ENCODE measurements at places on chromosomes 4 and X.

DNA sequence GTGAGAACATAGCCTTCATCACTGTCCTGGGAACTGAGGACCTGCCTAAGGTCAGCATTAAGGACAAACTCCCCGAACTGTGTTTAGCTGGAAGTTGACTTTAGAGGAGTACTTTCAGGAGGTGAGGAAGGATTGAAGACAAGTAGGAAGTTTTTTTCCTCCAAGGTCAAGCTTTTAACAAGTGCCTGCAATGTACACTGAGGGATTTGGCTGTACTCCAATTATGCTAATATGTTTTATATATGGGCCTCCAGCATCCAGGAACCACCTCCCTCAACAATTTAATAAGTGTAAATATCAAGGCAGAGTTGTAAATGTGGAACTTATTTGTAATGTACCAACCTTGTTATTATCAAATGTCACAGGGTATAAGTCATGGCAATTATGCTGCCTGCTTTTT lies 726.2 kb downstream of the RPA4 start:
- no peak for DNase-seq

DNA sequence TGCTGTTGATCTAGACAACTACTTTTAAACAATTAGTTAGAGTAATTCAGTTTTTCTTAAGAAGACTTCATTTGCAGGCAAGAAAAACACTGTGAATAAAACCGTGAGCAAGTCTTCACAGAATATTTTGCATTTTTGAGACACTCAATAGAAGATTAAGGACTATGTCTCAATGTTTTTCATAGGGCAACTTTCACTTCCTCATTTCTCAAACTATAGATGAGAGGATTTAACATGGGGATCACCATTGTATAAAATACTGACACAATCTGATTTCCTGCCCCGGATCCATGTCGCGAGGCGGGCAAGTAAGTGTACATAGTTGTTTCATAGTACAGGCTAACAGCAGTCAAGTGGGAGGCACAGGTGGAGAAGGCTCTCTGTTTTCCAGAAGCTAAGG lies 108.8 kb upstream of the IGSF1 start:
- no peak for DNase-seq

DNA sequence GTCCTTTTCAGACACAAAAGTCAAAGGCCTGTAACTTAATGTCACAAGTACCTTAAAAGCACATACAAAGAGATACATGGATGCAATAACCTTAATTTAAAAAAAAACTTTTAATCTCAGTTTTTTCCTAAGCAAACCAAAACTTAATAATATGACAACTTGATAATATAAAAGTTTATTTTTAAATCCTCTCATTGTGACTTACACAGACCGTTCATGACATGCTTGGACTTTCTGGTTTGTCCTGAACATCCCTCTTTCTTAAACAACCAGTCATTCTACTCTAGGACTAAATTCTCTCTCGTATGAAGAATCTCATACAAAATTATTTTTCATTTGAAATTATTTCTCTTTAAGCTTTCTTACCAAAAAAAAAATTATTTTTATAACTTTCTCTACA lies 43.1 kb upstream of the CYP2U1 start:
- no peak for DNase-seq

DNA sequence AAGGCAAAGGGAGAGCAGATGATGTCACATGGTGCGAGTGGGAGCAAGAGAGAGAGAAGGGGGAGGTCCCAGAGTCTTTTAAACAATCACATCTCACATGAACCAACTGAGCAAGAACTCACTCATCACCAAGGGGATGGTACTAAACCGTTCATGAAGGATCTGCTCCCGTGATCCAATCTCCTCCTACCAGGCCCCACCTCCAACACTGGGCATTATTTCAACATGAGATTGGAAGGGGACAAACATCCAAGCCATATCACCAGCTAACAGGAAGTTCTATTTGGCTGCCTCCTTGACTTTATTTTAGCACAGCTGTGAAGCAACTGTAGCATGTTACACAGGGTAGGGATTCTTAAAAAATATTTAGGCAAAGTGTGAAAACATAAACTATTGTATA lies 102.5 kb downstream of the DDIT4L start:
- no peak for DNase-seq

GRCh38 chr4:62070291-62070852 lies 870.2 kb downstream of the ADGRL3 start:
- DNase-seq: no peak

GRCh38 chr4:142523111-142523510 lies 323.0 kb downstream of the INPP4B start:
- DNase-seq: no peak

- DNase-seq: peak; percentile 48
Measured at GRCh38 chrX:49155243-49155899, 7.2 kb upstream of the MAGIX start.

DNA sequence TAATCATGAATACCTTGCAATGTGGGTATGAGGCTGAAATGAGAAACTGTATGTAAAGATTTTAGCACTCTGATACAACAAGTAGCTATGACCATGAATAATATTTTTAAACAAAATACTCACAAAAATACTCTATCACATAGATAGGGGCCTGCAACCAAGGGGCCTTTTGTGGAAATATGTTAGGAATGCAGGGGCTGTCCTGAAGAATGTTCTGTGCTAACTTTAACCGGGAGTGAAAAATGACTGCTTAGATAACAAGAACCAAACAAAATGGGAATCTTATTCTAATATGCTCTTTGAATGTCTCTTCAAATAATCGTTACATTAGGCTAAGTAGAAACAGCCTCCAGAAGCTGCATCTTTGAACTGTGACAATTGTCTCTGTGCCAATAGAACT lies 37.9 kb upstream of the GYPA start:
- DNase-seq: no peak

- DNase-seq: no peak
Measured at GRCh38 chrX:149205937-149206336, 299.2 kb downstream of the IDS start.

- DNase-seq: no peak
Measured at GRCh38 chrX:40949071-40949470, 136.2 kb upstream of the USP9X start.

DNA sequence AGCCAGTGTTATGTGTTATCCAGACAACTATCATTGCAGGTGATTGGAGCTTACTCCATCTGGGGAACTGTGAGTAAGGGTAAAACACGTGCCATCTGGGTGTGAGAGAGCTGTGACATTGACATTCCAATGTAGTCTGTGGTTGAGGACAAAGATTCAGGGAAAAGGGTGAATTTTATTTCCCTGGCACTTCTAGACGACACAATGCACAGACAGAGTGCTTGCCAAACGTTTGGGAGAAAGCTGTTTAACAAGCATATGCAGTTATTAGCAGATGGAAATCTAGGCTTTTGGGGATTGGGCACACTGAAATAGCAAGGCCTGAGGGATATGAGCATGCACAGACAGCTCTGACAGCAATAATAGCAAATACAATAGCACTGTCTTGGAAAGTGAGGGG lies 21.3 kb upstream of the CTSO start:
- no peak for DNase-seq

All from CD4-positive, alpha-beta T cell treated with Interleukin-6 at 100 ng/mL for 8 hours (primary cell).